ENCODE measurements at places on chromosomes 4 and X.

- no peak for DNase-seq
Measured at GRCh38 chr4:100936661-100937375, 410.5 kb downstream of the PPP3CA start.

DNA sequence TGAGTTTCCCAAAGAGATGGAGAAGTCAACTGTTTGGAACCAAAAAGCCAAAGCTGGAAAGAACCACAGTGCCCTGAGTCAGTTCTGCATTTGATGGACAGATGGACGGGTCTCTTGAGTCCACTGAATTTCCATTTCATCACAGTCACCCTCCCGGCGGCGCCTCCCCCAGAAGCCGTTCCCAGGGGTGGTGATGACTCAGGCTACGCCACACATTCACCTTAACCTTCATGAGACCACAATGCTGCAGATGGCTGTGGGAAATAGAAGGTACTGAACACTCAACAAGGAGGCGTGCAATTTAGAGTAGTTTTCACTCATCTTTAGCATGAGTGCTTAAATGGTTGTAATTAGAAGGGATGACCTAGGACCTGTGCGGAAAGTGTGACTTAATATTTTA is 61.3 kb downstream of the STOX2 start:
- DNase-seq, result no peak

DNA sequence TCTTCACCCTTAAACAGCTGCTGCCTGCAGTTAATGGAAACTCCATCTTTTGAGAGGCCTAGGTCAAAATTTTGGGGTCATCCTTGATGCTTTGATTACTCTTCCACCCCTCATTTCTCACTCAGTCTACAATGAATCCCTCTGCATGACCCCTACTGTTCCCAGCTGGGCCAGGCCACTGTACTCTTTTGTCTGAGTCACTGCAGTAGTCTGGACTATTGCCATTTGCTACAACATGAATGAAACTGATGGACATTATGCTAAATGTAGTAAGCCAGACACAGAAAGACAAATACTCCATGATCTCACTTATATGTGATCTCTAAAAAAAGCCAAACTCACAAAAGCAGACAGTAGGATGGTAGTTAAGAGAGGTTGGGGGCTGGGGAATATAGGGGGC is 28.3 kb downstream of the STK32B start:
- DNase-seq, result no peak

DNA sequence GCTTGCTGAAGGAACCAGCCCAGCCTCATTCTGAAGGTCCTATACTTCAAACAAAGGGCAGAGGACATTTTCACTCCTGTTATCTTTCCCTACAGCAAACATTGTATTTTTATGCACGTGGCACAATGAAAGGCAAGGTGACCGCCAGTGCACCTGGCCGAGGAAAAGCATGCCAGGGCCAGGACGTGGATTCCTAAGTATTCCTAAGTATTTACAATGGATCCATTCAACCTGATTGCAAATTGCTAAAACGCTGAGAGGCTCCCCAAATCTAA is 127.9 kb upstream of the FTHL17 start:
- DNase-seq, result no peak

GRCh38 chrX:41981481-41982013 is 58.2 kb upstream of the CASK start:
- no peak for DNase-seq

- DNase-seq, result no peak
Measured at GRCh38 chrX:151725338-151725614, 9.3 kb upstream of the CNGA2 start.

- DNase-seq, result no peak
Measured at GRCh38 chr4:68344049-68344448, 5.8 kb downstream of the YTHDC1 start.

DNA sequence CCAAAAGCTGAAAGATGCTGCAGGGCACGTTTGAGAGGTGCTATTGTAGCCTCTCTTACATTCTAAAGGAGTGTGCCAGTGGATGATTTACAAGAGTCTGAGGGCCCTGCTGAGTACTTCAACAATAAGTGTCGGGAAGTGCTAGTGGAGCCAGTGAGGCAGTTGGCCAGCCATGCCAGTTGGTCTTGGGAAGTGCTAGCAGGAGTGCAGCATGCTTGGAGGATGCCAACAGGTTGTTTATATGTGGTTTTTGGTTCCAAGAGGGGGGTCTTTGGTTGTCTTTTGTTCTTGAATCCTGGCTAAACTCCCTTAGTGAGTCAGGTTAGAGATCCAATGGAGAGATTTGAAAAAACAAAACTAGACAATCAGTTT is 335.3 kb downstream of the PABPC4L start:
- DNase-seq, result no peak

GRCh38 chrX:107467271-107467670 is 17.8 kb downstream of the FRMPD3 start:
- DNase-seq, result no peak

DNA sequence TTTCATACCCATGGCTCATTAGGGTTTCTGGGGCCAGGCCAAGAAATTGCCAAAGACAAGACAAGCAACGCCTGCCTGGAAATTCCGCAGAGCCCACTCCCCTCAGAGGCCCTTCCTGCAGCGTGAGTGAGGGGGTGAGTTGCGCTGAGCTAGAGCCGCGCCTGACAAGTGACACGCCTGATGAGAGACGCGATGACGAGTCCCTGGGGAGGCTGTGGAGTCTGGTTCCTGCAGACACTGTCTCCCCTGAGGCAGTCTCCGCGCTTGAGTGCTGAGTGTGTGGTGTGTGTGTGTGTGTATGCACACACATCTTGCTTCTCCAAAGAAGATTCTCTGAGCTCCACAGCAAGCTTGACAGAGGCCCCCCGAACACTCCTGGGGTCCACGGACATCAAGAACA is 269.8 kb downstream of the BCOR start:
- DNase-seq, result peak; percentile 76

- DNase-seq, result no peak
Measured at GRCh38 chr4:52853351-52853750, 8.8 kb upstream of the RASL11B start.

GRCh38 chr4:3868211-3869173 is 102.3 kb downstream of the ADRA2C start:
- DNase-seq, result no peak

GRCh38 chrX:39619182-39620009 is 478.4 kb downstream of the BCOR start:
- DNase-seq, result no peak

DNA sequence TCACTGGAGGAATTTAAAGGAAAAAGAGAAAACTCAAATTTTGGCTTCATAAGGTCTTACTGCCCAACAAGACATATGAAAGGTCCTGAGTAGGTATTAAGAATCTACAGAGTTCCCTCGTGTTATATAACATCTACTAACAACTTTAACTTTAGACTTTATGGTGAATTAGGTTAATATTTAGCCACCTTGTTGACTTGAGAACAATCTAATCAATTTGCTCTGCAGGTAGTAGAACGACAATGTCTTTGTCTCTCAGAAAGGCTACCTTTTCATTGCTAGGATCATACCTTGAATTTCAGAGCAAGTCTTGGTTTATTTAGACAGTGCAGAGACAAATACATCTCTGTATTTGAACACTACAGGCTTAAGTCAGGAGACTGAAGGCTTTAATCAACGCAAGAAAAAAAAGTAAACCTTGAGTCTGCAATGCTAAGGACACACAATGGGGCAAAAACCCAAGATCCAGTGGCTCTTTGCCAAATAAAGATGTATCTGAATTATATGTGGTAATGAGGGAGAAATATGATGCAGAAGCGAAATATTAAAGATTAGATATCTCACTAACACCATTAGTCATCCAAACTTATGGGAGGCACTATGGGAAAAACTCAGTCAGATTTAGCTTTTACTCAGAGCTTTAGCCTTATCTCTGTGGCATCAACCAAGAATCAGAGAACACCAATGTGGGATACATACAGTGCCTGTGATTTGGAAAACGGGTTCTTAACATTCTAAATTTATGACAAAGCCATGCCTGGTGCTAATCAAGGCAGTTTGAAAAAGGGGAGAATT is 93.6 kb upstream of the FTHL17 start:
- DNase-seq, result no peak

GRCh38 chr4:173398220-173398619 is 696 bp downstream of the SCRG1 start:
- no peak for DNase-seq

DNA sequence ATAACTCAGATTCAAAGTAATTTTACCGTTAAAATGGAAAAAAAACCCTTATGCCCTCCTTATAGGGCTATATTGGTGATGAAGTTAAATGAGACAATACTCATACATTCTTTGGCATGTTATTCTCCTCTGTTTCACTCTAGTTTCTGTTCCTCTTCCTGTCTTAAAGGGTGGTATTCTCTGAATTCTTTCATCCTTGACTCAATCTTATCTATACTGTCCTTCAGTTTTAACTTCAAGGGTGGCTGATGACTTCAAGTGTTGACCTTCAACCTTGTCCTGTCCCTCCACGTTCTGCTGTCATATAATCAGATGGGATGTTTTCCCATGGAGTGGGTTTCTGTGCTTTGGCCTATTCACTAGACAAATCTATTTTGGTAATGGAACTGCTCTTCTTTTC is 44.0 kb downstream of the ZNF518B start:
- peak; percentile 15 for DNase-seq

Data from germinal center (tissue), 1 donor.